ENCODE measurements at places on chromosomes 11 and 22. TPM values are rescaled to one million over a fixed set of nuclear protein-coding genes. Genes with fewer than 3 reads are reported as not detected.
A peak's percentile ranks its signal among the peaks of the same experiment; 100 is the strongest.

DNA sequence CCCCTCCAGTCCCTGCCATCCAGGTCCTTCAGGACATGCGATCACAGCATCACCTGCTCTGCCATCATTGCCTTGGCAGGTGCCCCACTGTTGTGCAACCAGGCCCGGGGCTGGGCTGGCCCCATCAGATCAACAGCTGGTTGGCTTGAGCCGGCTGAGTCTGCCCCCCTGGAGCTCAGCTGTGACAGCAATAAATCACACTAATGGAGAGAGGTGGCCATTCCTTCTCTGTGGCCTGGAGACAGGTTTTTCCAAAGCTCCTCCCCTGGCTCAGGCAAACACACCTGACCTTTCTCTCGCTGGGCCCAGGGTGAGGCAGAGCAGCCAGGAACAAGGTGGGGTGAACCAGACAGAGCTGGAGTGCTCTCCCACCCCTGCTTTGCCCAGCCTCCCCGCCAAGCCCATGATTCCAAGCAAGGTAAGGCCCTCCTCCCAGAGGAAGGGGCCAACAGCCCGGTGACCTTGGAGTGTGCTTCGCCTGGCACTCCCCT is 8.9 kb upstream of the FXYD2 start:
- no peak for DNase-seq

DNA sequence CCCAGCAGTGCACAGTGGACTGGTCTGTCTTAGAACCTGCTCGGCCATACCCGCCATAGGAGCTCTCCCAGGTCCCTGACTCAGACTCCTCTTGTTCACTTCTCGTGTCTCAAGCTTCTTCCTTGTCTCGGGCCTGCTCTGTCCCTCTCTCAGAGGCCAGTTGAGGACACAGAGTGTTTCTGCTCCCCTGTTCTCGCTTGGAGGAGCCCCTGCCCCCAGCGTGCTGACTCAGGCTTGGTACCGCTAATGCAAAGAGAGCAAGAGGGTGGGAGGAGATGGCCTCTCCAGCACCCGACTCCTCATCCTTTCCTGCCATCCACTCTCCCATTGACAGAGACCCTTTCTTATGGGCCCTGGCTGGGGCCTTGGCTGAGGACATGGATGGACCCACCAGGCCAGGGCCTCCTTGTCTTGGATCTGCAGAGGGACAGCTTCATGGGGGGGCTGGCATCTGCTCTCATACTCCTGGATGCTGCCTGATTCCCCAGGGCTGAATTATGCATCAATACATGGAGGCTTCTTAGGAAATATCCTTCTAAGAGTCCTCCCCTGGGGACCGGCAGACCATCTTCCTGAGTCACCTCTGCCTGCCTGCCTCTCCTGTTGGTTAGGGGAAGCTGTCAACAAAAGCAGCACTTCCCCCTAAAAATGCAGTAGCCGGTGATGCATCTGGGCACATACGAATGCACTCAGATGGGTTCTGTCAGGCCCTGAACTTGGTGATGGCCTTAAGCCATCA is 15.9 kb downstream of the TSPAN18 start:
- DNase-seq = no peak

DNA sequence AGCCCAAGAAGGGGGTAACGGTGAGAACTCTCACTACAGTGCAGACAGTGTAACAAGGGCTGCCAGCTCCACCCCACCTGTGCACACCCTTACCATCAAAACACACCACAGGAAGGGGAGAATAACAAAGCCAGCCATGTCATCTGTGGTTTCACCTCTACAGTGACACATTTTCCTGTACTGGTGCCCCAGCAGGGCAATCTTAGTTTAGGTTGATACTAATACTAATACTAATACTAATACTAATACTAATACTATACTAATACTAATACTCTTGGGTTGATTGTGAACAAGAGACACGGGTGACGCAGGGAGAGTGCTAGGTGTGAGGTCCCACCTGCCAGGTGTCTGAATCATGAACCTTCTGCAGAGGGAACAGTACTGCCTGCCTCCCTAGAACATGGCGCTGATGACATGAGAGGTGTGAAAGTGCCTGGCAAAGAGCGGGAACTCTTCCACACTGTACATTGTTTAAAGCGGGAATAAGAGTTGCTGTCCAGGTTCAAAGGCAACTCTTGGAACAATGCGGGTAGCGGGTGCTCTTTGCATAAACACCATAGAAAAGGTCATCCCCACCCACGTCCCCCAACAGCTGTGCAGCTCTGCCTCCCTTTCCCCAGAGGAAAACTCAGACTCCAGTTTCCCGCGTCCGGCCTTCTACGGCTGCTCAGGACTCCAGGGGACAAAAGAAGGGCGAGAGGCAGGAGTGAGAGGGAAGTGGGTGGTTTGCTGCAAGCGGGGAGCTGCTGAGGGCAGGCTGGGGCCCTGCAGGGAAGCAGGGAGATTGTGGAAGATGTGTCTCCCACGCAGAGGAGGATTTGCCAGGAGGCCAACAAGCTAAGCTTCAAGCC is 25.0 kb upstream of the TMPRSS4 start:
- no peak for DNase-seq

- DNase-seq = no peak
Observed at GRCh38 chr11:95778699-95779098, 10.9 kb downstream of the FAM76B start.

- no peak for DNase-seq
Observed at GRCh38 chr22:17876306-17876831, 102.1 kb upstream of the BID start.

DNA sequence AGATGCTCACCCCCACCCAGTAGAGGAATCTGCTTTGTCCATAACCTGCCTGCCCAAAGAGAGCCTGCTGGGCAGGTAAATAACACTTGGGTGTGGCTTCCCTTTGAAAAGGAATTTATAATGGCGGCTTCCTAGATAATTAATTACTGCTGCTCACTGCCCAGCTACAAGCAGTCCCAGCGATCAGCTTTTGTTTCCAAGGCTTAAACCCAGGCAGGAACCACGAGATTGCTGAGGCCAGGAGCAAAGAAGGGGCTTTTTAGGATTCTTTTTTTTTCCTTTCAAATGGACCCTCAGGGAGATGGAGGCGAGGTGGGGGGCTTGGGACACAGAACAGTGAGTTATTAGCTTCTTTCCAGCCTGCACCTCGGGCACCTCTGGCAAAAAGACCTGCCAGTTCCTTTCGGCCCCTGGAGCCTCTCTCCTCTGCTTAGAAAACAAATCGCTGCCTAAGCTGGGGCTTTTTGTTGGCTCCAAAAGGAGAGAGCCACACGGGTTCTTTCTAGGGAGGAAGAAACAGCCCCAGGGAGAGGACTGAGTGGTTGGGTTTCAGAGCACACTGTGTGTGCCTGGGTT is 107.2 kb downstream of the TSPAN18 start:
- no peak for DNase-seq

DNA sequence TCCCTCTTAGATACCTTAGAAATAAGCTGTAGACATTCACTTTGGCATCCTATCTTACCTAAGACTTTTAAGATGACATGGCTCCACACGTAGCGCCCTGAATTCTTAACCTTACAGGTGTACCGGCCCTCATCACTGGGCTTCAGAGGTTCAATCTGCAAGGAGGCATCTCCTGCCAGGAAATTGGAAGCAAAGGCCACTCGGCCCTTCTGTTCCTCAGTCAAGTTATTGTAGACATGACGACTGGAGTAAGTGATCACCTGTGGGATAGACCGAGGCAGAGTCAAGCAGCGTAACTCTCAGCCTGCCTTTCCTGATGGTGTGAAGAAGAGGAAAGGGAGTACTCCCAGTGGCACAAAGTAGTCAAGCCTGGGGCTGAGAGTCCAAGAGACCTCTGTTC is 22.5 kb upstream of the HSPA8 start:
- DNase-seq = no peak

GRCh38 chr11:87369888-87370287 is 332.2 kb downstream of the TMEM135 start:
- DNase-seq = no peak

GRCh38 chr22:39219071-39220039 is 25.4 kb downstream of the PDGFB start:
- peak; percentile 39 for DNase-seq

GRCh38 chr11:3946455-3947017 is 91.1 kb downstream of the STIM1 start:
- DNase-seq = no peak

DNA sequence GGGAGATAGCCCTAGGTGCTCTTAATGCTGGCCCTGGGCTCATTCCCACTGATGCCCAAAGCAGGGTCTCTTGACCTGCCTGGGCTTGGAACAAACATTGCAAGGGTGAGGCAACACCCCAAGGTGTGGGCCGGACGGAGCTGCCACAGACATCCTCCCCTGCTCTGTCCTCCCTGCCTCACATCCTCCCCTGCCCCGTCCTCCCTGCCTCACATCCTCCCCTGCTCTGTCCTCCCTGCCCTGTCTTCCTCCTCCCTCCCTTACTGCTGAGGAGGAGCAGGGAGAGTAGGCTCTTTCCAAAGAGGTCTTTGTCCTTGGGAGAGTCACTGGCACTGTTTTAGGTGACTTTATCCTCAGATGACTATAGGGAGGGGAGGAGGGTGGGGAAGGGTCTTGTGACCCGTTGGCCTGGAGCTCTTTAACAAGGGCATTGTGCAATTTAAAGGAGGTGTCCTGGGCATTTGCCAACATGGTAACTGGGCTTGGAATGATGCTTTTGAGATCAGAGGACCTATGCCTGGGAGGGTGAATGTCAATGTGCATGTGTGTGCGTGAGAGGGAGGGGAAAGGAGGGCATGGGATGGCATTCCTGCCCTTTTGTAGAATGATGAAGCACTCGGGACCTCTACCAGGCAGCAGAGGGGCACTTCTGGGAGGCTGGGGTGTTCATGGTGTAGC is 700 bp downstream of the FAM180B start:
- DNase-seq = no peak

DNA sequence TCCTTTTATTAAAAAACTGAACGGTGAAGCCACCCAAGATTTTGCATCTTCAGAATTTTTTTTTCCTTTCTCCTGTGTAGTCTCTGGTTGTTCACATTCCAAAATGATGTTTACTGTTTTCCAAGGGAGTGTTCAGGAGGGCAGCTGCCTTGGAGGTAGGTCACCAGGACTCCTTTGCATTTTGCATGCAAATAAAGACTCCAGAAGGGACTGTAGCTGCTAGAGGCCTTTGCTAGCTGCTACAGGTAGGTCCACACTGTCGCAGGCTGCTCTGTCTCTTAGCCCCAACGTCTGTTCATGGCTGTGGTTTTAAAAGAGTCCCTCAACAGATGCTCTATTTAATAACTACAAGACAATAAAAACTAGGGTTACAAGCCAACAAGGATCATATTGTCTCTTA is 11.4 kb downstream of the CTSC start:
- no peak for DNase-seq

DNA sequence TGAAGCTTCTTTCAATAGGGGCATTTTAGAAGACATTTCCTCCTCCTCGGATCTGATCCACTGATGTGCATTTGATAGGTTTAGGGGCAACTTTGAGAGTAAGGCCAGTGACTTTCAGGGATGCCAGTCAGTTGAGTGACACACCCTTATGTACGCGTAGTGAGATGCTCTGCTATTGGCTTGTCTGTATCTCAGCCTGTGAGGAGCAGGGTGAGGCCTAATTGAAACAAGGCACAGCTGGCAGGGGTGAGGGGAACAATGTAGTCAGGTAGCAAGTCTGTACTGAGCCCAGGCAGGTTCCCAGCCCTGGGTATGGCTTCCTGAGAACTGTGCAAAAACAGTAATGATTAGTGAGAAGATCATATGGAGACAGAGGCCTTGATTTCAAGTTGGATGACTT is 61.5 kb downstream of the STIM1 start:
- no peak for DNase-seq

GRCh38 chr11:133029107-133029506 is 503.2 kb downstream of the OPCML start:
- no peak for DNase-seq

DNA sequence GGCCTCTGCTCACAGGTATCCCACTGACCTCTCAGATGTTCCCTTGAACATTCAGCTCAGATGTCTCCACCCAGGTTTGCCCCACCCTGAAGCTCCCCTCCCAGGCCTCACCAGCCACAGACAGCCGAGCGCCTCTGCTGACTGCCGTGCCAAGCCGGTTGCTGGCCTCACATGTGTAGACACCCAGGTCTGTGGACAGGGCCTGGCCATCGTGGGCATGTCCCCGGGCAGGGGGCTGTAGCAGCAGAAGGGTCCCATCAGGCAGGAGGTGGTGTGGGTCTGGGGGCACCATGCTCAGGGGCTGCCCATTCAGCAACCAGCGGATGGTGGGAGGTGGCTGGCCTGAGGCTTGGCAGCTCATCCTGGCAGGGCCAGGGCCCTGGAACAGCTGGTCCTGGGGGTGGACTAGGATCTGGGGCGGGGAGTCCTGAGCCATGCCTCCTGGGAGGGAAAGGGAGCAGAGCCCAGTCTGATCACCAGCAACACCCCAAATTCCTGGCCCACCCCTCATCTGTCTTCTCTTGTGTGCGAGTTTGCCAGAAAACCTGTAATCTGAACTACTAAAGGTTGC is 759 bp downstream of the ROBO4 start:
- DNase-seq = no peak

GRCh38 chr22:37681001-37681424 is 5.1 kb upstream of the NOL12 start:
- DNase-seq = no peak

- no peak for DNase-seq
Observed at GRCh38 chr11:10400856-10401255, 54.2 kb upstream of the AMPD3 start.

The GAB4 gene
- not detected for total RNA-seq

The LMNTD2 gene
- 0.14 TPM for total RNA-seq

DNA sequence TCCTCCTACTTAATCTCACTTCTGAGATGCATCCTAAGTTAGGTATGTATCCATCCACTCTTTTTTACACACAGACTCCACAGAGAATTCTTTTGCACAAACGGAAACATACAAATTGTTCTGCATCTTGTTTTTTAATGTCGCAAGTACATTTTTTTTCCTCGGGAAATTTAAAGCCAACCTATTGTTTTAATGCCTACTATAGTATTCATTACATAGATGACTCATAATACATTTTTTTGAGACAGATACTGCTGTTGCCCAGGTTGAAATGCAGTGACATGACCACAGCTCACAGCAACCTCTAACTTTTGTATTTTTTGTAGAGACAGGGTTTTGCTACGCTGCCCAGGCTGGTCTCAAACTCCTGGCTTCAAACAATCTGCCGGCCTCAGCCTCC is 90.8 kb upstream of the TMEM45B start:
- no peak for DNase-seq

The NPTXR gene
- total RNA-seq = 19.7 TPM

The SYT12 gene
- total RNA-seq = 0.32 TPM

GRCh38 chr11:116533186-116533825 is 239.5 kb downstream of the BUD13 start:
- no peak for DNase-seq

Data from Right ventricle myocardium inferior (tissue), 1 donor.